ENCODE measurements at places on chromosomes 16 and 17.

GRCh38 chr16:35873472-35873871 lies 2414.1 kb downstream of the TP53TG3F start:
- DNase-seq = no peak

DNA sequence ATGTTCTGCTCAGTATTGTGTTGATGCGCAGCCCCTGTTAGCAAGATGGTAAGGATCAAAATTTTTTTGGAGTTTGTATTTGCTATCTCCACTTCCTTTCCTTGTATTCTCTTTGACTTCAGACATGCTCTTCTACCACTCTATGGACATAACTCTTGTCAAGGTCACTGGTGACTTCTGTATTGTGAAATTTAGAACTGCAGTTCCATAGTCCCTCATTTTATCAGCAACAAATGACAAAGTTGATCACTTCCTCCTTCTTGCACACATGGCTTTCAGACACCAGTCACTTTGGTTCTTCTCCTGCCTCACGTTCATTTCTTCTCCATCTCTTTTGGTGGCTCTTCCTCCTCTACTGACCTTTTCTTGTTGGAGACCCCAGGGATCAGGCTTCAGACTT lies 21.1 kb downstream of the COX11 start:
- no peak for DNase-seq

DNA sequence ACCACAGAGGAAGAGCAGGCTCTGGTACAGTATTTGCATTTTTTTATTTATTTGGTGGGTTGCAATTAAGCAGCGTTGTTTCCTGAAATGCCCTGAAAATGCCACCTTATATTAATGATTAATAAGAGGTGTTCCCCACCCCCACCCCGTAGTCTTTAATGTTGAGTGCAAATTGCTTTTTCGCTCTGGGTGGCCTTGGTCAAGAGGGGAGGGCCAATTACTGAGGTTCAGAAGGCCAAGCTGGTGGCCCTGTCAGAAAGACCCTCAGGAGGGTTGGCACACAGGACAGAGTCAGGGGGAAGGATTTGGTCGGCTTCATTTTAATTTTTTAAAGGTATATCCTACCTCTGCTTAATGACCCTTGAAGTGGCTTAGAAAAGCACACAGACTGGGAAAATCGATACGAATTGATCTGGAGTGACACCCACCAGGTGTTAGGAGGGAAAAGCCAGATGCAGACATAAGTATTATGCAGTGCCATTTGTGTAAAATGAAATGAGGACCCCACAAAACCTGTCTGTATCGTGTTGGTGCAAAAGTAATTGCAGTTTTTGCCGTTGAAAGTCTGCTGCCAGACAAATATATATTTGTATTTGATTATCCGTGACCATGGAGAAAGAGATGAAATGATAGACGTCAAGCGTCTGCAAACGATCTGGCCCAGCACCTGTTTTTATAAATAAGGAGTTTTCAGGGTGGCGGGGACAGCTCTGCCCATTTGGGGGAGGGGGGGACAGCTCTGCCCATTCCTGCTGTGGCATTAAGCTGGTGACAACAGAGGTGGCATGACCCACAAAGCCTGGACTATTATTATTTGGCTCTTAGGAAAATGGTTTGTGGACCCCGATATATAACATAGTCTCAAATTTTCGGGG lies 143.8 kb upstream of the PLCG2 start:
- no peak for DNase-seq

GRCh38 chr17:77118251-77118928 lies 22.4 kb upstream of the SEC14L1 start:
- no peak for DNase-seq

DNA sequence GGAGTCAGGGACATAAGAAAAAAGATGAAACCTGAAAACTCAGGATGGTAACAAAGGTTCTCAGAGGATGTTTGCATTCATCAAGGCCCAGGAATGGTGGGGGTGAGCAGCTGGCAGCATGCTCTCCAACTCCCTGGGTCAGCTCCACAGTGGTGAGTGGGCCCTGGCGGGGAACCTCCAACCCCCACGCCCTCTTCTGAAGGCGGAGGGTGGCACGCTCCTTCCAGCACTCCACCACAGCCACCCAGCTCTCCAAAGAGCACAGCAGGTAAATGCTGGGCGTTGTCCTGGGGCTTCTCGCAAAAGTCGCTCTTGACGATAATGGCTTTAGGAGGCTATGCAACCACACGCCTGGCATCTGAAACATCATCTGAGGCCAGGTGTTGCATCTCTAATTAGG lies 173.8 kb downstream of the C16orf78 start:
- DNase-seq = no peak

GRCh38 chr17:77356690-77357201 lies 216.0 kb downstream of the SEC14L1 start:
- peak; percentile 34 for DNase-seq

DNA sequence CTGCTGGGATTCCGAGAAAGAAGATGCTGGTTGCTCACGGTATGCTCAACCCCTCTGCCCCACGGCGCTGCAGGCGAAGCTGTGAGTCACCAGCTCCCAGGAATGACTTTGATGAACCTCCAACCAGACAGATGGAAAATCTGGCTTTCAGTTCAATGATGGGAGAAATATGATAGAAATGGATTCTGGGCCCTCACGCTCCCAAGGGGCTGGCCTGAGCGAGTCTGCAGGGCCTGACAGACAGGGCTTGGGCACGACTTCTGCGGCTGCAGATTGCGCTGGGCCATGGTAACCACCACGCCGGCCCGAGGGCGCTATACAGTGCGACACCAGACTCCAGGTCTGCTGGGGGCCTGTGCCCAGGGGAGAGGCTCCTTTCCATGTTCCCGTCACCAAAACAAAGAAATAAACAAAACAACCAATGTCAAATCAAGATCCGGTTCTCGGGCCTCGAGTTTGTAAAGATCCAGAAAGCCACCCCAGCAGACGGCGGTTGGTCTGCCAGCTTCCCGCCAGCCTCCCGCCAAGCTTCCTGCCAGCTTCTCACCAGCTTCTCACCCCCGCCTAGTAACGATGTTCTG lies 11.1 kb upstream of the ABR start:
- DNase-seq = no peak

- no peak for DNase-seq
Measured at GRCh38 chr16:22300427-22301071, 3.3 kb downstream of the POLR3E start.

DNA sequence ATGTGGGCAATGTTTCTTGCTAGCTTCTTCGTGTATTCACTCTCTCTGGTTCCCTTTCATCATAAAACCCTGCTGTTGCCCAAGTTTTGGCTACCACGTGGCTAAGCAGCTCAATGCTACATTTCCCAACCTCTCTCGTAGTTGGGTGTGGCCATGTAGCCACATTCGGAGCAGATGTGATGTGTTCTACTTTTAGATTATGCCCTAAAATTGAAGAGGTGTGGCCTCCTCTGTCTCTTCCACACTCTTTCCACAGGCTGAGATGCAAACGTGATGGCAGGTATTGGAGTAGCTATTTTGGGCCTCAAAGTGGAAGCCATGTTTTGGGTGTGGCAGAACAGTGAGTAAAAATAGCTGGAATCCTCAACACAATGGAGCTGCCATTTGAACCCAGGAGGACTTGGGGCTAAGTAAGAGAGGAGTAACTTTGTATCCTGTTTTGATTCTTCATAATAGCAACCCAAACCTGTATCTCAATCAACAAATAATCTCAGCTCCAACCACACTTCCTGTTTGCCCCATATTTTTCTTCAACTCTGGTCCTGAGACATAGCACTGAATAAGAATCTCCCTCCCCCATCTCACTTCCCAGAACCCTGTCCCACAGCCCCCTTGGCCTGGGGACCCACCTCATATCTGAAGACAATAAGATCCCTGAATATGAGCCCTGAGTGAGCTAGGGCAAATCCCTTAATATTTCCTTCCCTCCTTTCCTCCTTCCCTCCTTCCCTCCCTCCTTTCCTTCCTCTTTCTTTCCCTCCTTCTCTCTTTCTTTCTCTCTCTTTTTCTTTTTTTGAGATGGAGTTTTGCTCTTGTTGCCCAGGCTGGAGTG lies 4.0 kb downstream of the NUPR1 start:
- DNase-seq = no peak

DNA sequence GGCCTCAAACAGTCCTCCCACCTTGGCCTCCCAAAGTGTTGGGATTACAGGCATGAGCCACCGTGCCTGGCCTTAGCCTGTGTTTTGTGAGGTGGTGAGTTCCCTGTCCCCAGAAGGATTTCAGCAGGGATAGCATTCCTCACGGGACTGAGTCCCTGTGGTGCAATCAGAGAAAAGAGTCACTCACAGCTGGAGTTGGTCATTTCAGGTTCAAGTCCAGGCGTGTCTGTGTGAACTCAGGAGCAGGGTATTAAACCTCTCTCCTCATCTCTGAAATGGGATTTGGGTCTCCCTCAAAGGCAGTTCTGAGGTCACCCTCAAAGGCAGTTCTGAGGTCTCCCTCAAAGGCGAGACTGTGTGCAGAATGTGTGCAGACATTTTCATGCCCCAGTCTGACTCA lies 28.6 kb downstream of the NPTX1 start:
- DNase-seq = no peak

DNA sequence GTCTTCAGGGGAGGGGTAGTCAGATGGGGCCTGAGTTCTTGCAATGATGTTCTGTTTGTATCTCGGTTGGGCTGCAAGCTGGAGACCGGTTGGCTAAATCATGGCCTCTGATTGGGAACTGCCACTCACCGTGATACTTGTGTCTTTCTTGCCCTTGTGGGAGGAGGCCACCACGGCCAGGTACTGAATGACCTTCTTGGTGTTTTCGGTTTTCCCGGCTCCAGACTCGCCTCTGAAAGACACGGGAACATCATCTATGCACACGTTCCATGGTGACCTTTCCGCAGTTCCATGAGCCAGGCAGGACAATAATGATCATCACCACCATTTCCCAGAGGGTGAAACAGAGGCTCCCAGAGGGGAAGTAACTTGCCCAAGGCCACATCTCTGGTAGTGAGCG lies 70.3 kb downstream of the MYH11 start:
- DNase-seq = no peak

- no peak for DNase-seq
Measured at GRCh38 chr16:89596061-89596689, 17.3 kb upstream of the DPEP1 start.

DNA sequence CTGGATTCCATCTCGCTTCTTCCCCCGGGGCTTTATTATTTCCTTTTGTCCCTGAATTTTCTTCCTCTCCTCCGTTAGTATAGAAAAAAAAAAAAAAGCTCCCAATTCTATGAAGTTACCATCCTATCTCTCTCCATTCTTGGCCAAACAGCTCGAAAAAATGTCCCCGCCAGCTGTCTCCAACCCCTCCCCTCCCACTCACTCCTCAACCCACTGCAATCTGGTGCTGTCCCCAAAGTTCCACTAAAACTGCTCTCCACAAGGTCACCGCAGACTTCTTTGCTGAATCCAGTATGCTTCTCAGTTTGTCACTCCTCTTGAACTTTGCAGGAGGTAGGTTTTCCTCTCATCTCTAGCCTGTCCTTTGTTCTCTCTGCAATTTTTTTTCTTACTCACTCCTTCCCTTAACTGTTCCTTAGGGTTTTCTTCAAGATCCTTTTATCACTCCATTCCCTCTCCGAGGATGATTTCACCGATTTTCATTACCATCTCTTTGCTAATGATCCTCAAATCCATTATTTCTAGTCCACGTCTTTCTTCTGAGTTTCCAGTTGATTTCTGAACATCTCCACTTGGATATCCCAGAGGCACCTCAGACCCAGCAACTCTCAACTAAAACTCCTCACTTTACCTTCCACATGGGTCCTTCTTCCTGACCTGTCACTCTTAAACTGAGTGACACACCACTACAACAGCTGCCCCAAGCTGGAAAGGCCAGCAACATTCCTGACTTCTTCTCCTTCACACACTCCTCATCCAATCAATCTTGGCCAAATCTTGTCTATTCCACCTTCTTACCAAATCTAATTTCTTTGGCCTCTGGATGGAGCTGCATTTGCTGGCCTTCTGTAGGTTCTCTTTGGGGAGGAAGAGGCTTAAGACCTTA lies 1.5 kb upstream of the SUMO2 start:
- no peak for DNase-seq

DNA sequence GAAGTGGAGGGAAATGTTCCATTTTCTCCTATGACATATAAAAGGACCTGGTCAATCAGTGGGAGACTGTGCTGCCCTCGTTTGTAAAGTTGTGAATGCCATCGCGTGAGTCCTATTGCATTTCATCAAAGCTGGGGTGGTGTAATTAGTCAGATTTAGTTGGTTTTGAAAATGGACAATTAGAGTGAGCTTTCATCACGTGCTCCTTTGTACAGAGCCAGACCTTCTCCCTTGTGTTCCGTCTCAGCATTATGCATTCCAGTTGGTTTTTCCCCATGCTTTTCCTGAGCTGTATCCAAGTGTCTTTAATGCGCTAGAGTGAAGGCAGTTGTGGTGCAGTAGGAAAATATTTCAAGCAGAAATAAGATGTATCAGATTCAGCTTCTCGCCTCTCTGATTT lies 10.4 kb downstream of the SEC14L1 start:
- DNase-seq = no peak

DNA sequence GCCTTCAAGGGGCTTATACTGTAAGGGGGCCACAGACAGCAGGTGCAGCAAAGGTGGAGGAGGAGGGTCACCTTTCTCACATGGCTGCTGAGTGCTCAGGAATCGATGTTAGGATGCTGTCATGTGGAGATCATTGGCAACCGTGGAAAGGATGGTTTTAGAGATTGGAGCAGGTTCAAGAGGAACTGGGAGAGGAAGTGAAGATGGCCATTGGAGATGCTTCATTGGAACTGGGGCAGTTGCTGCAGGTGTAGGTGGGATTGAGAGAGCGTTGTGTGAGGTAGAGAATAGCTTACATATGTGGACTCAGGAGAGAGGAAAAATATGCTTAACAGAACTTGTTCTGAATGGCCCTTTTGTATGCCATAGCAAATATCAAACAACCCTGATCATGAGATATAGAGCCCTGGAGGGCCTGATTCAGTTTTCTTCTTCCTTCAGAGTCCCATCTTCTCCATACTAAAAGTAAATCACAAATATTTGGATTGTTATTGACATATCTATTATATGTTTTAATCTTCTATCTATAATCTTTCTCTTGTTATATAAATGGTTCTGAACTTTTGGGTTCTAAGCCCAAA lies 40.8 kb downstream of the LDHD start:
- no peak for DNase-seq

- no peak for DNase-seq
Measured at GRCh38 chr16:9741776-9742175, 440.5 kb downstream of the GRIN2A start.

GRCh38 chr16:4937782-4938682 lies 1.1 kb upstream of the PPL start:
- no peak for DNase-seq

DNA sequence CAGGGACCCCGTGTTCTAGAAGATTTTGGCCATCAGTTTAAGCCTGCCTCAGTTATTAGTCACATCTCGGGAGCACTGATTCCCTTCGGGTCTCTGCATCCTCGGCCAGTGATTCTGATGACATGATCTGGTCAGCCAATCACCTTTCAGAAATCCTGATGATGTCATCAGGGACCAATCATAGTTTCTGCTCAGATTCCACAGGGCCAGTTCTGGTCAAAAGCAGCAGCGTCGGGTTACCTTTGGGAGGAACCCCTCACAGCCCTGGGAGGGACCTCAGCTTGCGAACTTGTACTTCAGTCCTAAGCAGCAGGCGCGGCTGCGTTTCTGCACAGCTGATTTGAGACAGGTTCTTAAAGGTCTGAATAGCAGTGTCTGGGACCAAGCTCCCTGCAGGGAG lies 13.9 kb downstream of the KDM8 start:
- no peak for DNase-seq

- DNase-seq = no peak
Measured at GRCh38 chr17:17018021-17018441, 24.2 kb upstream of the MPRIP start.
